Activated CD8-positive, alpha-beta memory T cell treated with anti-CD3 and anti-CD28 coated beads for 1 hour (primary cell): ENCODE measurements at places on chromosomes 16 and 17.
A peak's percentile ranks its signal among the peaks of the same experiment; 100 is the strongest.

GRCh38 chr17:58480090-58480489 lies 8.1 kb downstream of the HSF5 start:
- no peak for DNase-seq

DNA sequence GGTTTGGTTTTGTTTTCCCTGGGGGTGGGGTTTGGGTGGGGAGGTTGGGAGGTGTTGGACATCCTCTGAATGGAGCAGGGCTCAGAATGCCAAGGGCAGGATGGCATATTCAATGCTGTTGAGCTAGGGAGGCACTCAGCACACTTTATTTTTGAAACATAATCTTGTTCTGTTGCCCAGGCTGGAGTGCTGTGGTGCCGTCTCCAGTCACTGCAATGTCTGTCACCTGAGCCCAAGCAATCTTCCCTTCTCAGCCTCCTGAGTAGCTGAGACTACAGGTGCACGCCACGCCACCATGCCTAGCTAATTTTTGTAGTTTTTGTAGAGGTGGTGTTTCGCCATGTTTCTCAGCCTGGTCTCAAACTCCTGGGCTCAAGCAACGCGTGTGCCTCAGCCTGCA lies 186.1 kb downstream of the RPTOR start:
- DNase-seq = no peak

GRCh38 chr17:77503916-77504651 lies 363.3 kb downstream of the SEC14L1 start:
- no peak for DNase-seq

GRCh38 chr16:51665436-51665998 lies 514.4 kb upstream of the SALL1 start:
- DNase-seq = no peak

DNA sequence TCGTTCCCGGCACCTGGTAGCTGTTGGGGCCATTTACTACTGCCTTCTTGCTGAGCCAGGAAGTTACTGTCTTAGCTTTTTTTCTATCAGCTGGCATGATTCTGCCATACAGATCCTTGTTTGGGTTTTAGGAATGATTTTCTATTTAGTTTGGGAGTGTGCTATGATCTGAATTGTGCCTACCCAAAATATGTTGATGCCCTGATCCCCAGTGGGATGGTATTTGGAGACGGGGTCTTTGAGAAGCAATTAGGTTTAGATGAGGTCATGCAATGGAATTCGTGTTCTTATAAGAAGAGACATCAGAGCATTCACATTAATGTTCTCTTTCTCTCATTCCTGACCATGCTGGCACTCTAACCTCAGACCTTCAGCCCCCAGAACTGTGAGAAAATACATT lies 59.4 kb upstream of the HS3ST2 start:
- no peak for DNase-seq

- DNase-seq = no peak
Observed at GRCh38 chr17:17792551-17793377, 44.0 kb downstream of the SREBF1 start.

- no peak for DNase-seq
Observed at GRCh38 chr17:50931144-50931908, 65.2 kb upstream of the TOB1 start.

- DNase-seq = no peak
Observed at GRCh38 chr16:65042438-65043365, 79.2 kb downstream of the CDH11 start.

- DNase-seq = no peak
Observed at GRCh38 chr16:56345406-56346050, 79.8 kb downstream of the AMFR start.

DNA sequence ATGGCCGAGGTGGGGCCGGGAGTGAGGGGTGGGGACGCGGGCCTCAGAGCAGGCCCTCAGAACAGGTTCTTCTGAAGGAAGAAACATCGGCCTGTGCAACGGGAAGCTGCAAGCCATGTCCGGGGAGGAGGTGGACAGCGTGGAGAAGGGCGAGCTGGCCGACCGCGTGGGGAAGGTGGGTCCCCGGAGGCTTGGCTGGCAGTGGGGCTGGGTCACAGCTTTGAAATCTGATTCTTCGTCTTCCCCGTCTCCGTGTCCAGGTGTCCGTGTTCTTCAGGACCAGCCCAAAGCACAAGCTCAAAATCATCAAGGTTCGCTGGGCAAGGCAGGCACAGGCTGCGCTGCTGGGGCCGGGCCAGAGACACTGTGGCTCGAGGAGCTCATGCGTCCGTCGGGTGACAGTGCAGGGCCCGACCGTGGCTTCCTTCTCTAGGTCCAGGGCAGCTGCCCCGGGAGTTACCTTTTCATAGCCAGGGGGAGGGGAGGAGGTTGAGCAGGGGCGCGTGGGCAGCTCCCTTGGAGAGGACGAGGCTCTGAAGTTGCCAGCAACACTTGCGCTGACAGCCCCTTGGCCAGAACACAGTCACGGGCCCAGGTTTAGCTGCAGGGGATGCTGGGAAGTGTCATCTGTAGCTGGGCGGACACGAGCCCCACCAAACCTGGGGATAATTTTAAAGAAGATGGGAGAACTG lies 51.3 kb downstream of the MEAK7 start:
- no peak for DNase-seq

GRCh38 chr17:17303010-17303846 lies at the start of gene NT5M:
TSS of gene NT5M (plus strand) at chr17:17303373. CDS start at chr17:17303551, 178 bp downstream.
- DNase-seq = peak; percentile 57

DNA sequence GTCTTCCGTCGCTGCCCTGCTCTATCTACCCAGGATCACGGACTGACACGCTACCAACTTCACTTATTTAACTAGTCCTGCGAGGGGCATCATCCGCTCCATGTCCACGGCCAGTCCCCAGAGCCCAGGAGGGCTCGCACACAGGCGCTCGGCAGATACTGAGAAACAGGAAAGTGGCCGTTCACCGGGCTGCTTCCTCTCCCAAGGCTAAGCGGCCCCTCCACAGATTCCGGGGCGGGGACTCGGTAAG lies 388 bp downstream of the OXLD1 start:
- no peak for DNase-seq

DNA sequence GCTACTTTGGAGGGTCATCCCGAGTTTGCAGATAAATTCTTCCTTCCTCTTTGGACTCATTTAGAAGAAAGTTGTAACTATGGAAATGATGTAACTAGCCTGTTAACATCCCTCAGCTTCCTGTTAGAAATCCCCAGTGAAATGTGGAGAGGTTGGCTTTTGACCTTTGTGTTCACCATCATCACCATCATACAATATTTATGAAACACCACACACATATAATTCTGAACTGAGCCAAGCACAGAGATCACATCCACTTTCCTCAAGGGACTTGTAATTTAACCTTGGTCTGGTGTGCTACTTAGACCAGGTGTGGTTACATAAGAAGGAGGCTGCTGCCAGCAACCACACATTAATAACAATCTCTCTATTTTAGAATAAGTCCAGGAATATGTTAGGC lies 2.5 kb downstream of the CAPNS2 start:
- DNase-seq = no peak

GRCh38 chr16:84072014-84072413 lies 29.4 kb upstream of the SLC38A8 start:
- no peak for DNase-seq

GRCh38 chr16:64910356-64910755 lies 211.5 kb downstream of the CDH11 start:
- no peak for DNase-seq

DNA sequence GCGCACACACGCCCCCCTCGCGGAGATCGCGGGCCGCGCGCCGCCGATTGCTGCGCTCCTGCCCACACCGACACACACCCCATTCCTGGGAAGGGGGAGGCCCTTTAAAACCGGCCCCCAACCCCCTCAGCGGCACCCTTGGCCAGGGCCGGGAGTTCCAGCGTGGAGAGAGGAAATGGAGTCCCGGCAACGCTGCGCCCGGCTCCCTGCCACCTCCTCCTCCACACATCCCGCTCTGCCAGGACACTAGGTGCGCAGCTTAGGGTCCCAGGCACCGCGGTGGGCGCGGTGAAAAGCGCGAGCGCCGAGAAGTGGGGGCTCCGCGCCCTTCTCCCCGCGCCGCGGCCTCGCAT lies 397 bp downstream of the CDC42EP4 start:
- DNase-seq = no peak

- peak; percentile 37 for DNase-seq
Observed at GRCh38 chr16:46830417-46830901, 521 bp downstream of the C16orf87 start.

- DNase-seq = no peak
Observed at GRCh38 chr17:546456-546855, 168.2 kb downstream of the VPS53 start.

GRCh38 chr16:49003022-49003421 lies 278.6 kb downstream of the CBLN1 start:
- no peak for DNase-seq

DNA sequence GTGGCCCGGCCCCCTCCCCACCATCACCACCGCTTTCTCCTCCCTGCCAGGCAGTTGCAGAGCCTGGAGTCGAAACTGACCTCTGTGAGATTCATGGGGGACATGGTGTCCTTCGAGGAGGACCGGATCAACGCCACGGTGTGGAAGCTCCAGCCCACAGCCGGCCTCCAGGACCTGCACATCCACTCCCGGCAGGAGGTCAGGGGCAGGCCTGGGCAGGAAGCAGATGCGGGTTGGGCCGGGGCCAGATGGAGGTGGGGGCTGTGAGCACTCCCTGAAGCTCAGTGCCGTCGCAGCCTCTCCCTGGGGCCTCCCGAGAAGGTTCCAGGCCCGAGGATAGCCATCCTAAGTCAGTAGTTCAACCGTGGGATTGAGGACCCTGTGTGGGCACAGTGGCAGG lies 14.2 kb upstream of the ADGRG3 start:
- DNase-seq = no peak

DNA sequence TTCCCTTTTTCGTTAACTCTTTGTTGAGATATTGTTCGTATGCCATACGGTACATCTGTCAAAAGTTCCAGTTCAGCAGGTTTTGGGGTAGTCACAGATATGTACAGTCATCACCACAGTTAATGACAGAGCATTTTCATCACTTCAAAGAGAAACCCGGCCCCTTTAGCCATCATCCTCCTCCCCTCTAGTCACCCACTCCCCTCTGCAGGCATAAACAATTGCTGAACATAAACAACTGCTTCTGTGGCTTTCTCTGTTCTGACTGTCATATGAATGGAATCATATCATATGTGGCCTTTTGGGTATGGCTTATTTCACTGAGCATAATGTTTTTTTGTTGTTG lies 59.3 kb downstream of the RNF213 start:
- DNase-seq = no peak

DNA sequence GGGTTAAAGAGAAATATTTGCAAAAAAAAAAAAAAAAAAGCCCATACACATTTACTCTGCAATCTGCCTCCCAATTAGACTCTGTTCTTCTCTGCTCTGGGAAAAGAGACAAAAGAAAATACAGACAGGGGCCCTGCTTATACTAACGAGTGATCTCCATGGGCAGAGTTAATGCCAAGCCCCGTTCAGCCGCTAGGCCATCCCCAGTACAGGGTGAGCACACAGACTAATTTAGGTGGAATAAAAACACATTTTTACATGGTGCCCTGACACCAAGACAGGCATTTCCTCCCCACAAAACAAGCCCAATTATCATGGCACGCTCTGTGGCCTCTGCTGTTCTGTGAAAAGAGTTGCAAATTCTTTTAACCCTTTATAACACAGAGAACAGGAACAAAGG lies 356.3 kb upstream of the C16orf82 start:
- no peak for DNase-seq

DNA sequence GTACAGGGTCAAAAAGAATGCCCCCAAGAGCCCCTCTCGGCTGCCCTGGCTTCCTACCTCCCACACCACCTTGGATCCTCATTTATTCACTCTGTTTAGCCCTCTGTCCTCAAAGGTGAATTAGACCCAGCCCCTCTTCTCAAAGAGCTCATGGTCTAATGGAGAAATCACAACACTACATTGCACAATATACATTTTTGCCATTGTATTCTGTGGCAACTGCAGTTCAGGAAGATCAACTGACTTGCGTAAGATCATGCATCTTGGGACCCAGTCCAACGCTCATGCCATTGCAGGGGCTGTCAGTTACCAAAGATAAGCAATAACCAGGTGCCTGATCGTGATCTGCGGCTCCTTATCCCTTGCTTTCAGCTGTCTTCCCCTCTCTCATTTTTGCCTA lies 1.4 kb downstream of the KRT38 start:
- no peak for DNase-seq

GRCh38 chr17:61784510-61784909 lies 78.8 kb downstream of the BRIP1 start:
- DNase-seq = no peak

DNA sequence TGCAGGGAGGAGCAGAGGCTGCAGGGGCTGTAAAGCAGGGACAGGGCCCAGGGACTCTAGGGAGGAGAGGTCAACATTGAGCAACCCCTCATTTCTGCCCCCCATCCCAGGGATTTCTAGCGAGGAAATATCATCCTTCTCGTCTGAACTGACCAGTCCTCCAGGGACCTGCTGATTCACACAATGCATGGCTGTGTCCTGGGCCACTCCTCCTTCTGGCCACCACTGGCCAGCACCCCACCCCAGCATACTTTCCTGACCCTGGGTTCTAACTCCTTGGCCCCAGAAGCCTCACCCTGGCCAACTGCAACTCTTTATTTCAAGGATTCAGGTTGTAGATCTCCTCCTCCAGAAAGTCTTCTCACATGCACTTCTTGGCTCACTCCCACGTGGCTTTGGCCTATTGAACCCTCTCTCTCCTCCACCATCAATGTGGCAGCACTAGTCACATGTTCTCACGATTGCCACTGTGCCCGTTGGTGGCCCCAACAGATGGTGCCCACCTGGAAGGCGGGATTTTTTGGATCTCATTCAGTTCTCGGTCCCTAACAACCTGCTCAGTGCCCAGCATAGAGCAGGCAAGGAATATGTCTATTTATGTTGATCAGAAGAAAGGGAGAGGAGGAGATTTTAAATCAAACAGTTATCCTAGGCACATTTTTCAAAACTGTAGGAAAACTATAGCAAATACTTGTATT lies 41.5 kb downstream of the CUEDC1 start:
- no peak for DNase-seq

- DNase-seq = no peak
Observed at GRCh38 chr16:3492356-3492755, 2.9 kb downstream of the C16orf90 start.

DNA sequence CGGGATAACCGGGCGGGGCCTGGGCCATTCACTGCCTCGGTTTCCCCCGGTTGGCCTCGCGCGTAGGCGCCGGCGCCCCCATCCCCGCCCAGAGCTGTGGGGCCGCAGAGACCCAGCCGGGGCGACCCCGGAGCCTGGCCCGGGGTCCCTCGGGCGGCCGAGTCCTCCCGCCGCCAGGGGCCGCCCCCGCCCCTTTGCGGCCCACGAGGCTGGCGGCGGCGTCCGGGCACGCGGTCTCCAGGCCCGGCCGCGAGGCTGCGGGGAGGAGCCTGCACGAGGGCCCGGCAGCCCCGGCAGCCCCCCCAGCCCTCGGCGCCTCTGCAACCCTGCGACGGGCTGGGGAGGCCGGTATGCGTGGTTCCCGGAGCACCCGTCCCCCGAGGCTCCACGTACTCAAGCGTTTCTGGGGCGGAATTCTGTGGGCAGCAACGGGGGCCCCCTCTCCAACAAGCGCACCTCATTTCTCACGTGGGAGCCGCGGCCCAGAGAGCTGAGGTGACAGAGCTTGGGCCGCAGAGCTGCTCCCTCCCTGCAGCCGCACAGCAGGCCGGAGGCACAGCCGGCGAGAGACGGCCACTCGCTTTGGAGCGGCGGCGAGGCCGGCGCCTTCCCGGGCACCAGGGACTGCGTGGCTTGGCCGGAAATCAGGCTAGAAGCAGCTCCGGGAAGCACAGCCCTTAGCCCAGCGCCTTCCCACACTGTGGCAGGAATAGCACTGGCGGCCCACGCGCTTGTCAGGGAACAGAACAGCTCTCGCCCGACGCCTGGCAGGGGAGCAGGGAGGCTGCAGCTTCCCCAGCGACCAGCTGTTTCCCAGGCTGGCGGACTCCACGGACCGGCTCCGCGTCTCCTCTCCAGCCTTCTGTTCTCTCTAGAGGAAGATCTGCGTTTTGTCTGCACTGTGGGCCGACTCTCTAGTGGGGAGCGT lies 867 bp upstream of the LIMD2 start:
- no peak for DNase-seq

- DNase-seq = no peak
Observed at GRCh38 chr16:79794941-79795340, 194.4 kb upstream of the MAF start.
